ENCODE measurements at places on chromosomes 7 and 10.

- no peak for DNase-seq
Measured at GRCh38 chr10:126014309-126014708, 117.9 kb downstream of the FANK1 start.

GRCh38 chr7:121440857-121441503 lies 44.9 kb upstream of the FAM3C start:
- DNase-seq = peak; percentile 3

DNA sequence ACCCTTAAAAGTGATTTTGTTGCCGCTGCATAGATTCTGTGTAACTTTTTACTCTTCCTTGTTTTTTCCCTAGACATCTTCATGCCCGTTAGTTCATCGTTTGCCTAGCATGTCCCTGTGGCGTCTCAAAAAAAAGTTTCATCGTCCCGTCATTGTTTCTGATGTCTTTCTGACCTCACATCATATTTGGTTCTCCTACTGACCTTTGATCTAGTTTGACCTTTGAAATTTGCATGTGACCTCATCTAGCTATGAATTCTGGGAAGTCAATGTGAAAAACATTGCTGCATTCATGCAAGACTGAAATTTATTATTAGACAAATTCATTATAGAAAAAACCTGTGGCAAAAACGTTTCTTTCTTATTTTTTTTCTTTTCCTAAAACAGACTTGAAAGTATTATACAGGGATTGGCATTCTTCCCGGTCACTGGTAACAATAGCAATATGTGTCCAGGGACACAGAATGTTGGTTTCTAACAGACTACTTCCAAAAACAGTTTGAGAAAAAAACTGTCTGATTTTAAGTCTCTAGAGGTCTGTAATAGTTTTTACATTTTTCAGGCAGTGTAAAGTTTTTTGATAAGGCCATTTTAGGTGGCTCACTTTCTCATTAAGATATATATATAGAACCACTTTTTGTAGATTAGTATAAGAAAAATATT lies 280.9 kb downstream of the USP6NL start:
- DNase-seq = peak; percentile 53

GRCh38 chr7:2120251-2120660 lies 112.5 kb downstream of the MAD1L1 start:
- peak; percentile 91 for DNase-seq

- DNase-seq = peak; percentile 59
Measured at GRCh38 chr7:79176859-79177477, 276.5 kb downstream of the MAGI2 start.

GRCh38 chr7:90078921-90079320 lies 75.3 kb upstream of the STEAP1 start:
- no peak for DNase-seq

DNA sequence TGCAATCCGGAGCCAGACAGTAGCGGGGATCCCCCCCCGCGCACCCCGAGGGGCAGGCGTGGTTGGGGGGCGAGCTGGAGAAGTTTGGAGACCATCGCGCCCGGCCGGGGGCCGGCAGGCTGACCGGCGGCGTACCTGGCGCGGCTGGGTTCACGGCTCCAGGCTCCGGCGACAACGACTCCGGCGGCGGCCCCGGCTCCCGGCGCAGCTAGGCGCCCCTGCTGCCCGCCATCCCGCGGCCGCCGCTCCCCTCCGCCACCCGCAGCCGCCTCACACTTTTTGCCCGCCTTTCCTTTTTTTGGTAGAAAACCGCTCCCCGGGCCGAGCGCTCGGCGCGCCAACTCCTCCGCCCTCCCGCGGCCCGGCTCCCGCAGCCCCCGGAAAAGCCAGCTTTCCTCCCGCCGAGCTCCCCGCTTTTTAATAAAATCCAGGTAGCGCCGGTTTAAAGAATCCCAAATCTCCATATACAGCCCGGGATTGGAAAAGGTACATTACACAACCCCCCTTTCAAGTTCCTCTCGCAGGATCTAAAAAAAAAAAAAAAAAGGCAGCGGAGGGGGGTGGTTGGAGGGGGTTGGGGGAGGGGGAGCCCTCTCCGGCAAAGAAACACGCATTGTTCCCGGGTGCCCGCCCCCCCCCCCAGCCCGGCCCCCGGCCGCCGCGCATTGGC lies at the start of gene TNRC18:
Gene TNRC18, minus strand, starts transcription at position 529 of the 670 bp plus-strand sequence. CDS start 2,588 bp downstream, outside the sequence.
- DNase-seq = no peak

- peak; percentile 32 for DNase-seq
Measured at GRCh38 chr7:45088821-45089340, at the start of gene NACAD. NACAD (minus strand) TSS chr7:45088969; CDS start chr7:45088894, 75 bp downstream.

GRCh38 chr7:135186261-135186540 lies 15.7 kb upstream of the CYREN start:
- no peak for DNase-seq

- DNase-seq = no peak
Measured at GRCh38 chr10:130512936-130513335, 376.7 kb downstream of the GLRX3 start.

DNA sequence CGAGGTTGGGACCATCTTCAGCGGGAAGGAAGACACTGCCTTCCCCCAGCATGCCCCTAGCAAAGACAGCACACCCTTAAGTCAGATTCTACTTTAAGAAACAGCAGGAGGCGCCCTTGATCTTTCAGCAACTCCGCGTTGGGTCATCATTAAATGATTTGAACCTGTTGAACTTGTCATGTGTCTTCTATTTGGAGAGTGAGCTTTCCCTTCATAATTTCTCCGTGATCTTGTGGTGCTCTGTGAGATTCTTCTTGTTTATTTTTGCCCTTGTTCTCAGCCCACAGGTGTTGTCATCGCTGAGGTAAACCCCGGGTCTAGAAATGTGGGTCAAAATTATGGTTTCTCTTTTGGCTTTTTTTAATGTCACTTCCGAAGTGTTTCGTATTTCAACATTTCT lies 49.5 kb upstream of the PITRM1 start:
- DNase-seq = no peak

DNA sequence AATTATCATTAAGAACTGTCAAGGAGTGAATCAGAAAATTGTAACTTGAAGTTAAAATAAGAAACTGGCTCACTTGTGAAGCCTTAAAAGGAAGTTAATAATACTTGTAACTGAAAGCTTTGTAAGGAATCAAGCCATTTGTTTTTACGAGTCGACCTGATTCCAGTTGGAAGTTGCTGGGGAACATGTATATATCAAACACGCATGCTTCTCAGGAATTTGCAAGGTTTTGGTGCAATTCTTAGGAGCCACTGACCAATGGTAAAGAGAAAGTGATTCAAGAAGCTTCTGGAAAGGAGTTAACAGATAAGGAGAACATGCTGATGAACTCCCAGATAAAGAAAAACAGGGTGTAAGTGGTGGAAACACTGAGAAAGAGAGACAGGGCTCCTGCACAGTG lies 56.4 kb downstream of the ETV1 start:
- no peak for DNase-seq

All from hematopoietic multipotent progenitor cell treated with erythropoietin and hydrocortisone succinate and interleukin-3 and kit ligand, for 6 days (in vitro differentiated cells).